Ovary (tissue), 10 donors: ENCODE measurements at places on chromosomes 4 and X.

GRCh38 chrX:2478546-2479419 lies 22.0 kb downstream of the DHRSX start:
- no peak for DNase-seq

GRCh38 chr4:152806501-152807125 lies 26.9 kb downstream of the ARFIP1 start:
- DNase-seq: no peak

- DNase-seq: no peak
Observed at GRCh38 chr4:90317785-90318184, 190.6 kb downstream of the CCSER1 start.

DNA sequence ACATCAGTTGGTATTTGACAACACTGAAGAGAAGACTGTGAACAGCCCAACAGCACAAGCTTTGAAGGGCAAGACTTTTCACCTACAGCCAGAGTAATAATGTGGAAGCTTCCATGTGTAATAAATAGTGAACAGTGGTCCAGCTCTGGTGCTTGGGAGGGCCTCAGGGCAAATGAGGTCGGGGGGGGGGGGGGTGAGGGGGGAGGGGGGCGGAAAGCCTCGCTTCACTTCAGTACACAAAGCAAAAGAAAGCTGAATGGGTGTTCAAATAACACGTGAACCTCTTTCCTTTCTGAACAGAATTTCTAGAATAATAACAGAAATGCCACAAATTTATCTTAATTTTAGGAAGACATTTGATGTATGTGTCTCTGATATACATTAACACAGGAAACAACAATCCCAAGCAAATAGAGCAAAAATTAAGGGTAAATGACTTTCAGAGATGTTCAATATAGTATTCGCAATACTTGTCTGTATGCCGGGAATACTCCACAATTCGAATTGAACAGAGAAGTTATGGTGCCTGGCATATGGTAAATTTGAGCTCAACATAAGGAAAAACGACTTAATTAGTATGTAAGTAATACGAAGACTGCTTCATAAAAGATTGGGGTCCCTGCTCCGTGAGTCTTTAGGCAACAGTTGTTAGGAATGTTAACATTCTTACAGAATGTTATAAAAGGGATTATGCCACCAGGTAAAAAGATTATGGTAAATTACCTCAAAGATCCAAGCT lies 92.6 kb downstream of the FRYL start:
- DNase-seq: no peak

DNA sequence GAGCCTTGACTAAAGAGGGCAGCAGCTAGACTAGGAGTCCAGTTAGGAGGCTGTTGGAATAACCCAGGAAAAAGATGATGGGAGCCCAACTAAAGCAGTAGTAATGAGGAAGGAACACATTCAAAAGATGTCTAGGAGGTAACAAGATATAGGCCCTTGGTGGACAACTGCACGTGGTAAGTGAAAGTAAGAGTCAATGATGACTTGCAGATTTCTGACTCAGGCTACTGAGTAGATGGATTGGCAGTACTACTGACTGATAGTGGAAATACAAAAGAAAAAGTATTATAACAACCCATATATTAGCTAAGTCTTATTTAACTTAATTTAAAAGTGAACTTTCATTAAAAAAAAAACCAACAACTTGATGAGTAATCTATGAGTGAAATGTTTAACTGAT lies 74.0 kb downstream of the PAK3 start:
- DNase-seq: no peak

GRCh38 chr4:63583007-63583406 lies 826.2 kb downstream of the TECRL start:
- no peak for DNase-seq

GRCh38 chrX:39728025-39728424 lies 369.7 kb downstream of the BCOR start:
- no peak for DNase-seq

DNA sequence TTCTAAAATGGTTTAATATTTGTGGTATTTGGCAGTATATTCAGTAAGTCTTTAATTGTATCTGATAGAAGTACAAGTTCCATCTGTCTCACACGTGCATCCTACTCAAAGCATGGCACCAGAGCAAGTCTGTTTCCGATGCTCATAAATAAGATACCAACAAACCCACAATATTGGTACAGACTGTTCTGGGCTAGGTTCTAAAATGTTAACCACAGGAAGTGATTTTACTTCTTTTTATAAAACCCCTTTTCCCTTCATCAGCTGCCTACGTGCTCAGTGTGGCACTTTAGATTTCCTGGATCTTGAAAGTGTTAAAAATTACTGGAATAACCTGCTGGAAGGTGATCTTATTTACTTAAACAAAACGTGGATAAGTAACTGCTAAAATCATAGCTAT lies 165.1 kb downstream of the CFAP299 start:
- no peak for DNase-seq

DNA sequence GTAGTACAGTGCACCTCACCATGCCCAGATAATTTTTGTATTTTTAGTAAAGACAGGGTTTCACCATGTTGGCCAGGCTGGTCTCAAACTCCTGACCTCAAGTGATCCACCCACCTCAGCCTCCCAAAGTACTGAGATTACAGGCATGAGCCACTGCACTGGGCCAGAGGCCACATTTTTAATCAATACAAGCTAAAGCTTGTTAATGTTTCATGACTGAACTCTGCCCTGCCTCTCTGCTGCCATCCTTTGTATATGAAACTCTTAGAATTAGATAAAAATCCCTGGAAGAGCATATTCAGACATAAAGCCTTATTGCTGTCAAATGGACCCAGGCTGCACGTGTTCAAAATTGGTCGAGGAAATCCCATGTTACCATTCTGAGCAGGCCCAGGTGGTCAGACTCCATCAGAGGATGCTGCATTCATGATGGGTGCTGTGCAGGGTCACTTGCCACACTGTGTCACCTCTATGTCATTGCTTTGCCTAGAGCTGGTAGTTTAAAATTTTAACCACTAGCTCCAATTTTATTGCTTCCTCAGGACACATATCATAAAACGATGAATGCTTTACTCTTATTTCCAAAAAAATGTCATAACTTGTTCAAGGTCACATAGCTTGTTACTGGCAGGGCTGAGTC lies 45.2 kb downstream of the LNX1 start:
- no peak for DNase-seq

DNA sequence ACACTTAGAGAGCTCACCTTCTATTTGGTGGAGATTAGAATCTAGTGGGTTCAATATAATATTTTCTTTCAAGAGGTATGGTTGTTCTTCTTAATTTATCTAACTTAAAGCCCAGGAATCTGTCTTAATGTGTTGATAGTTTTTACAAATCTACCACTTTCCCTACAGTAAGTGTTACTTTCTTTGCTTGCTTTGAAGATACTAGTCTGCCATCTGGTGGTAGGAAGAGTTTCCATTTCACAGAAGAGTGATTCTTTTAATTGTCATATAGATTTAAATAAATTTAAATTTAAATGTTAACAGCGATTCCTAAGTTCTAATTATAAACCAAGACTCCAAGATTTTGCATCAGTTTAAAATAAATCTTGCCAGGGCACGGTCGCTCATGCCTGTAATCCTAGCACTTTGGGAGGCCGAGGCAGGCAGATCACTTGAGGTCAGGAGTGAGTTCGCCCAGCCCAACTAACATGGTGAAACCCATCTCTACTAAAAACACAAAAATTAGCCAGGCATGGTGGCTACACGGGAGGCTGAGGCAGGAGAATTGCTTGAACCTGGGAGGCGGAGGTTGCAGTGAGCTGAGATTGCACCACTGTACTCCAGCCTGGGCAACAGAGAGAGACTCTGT lies 43.5 kb downstream of the NUDT9 start:
- no peak for DNase-seq

- DNase-seq: no peak
Observed at GRCh38 chrX:153931748-153932147, 3.1 kb downstream of the NAA10 start.

- DNase-seq: no peak
Observed at GRCh38 chr4:144547678-144548298, 98.2 kb upstream of the HHIP start.
